ENCODE measurements at places on chromosomes 13 and 19. TPM values are rescaled to one million over a fixed set of nuclear protein-coding genes. Genes with fewer than 3 reads are reported as not detected.

The CD37 gene
- 1.1 TPM for total RNA-seq

DNA sequence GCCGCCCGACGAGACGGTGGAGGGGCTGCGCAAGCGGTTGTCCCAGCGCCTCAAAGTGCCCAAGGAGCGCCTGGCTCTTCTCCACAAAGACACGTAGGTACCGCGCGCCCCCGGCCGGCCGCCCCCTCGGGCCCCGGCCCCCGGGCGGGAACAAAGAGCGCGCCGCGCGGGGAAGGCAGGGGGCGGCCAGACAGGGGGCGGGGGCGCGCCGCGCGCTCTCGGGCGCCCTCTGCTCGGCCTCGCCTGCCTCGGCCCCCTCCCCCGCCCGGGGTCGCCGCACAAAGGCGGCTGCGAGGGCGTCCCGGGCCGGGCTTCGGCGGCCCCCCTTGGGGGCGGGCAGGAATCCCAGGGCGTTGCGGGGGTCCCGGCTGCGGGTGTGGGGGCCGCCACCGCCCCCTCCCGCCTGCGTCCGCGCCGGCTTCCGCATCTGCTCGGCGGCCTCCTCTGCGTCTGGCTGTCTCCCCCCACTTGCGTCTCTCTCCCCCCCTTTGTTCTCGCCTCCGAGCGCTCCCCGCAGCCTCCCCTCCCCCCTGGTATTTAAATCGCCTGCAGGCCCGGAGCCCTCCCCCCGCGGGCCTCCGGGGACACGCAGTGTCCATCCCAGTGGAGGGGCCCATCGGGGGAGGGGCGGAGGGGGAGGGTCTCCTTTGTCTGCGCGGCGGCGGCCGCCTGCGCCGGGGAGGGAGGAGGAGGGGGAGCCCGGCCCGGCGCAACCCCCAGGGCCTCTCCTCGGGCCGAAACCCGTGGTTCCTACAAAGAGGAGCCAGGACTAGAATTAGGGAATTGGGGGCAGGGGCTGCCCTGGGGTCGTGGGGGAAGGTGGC, 2.3 kb downstream of the MIDN start:
- peak overlapping the region; percentile 92 for H3K27ac ChIP-seq
- peaks cover 32% of the 10 kb centered on the region for H3K36me3 ChIP-seq
- peak; percentile 83 for DNase-seq
- H3K27me3 ChIP-seq: no peaks in the 10 kb centered on the region

GRCh38 chr13:90640976-90641375, 706.5 kb upstream of the MIR17HG start:
- no peaks in the 10 kb centered on the region for H3K36me3 ChIP-seq
- H3K27ac ChIP-seq: no peak overlapping the region
- no peaks in the 10 kb centered on the region for H3K27me3 ChIP-seq
- H3K4me1 ChIP-seq: no peaks in the 10 kb centered on the region
- no peak for DNase-seq

DNA sequence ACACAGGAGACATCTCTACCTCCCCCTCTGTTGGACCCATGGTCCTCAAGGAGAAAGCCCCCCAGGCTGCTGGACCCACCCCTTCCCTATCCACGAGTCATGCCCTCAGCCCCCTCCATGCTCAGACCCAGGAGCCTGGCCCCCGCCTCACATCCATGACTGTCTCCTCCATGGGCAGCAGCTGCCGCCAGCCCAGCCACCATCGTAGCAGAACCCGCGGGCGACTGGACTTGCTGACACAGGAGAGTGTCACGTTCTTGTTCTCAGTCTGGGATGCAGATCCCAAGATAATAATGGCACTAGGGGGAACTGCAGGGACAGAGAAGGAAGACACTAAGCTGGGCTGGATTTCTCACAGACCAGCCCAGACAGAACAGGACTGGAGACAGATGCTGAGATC, 3.8 kb downstream of the NPHS1 start:
- no peak for DNase-seq
- no peaks in the 10 kb centered on the region for H3K36me3 ChIP-seq
- H3K4me3 ChIP-seq: no peak overlapping the region
- peaks cover 3% of the 10 kb centered on the region for H3K4me1 ChIP-seq
- no peak overlapping the region for H3K27ac ChIP-seq

DNA sequence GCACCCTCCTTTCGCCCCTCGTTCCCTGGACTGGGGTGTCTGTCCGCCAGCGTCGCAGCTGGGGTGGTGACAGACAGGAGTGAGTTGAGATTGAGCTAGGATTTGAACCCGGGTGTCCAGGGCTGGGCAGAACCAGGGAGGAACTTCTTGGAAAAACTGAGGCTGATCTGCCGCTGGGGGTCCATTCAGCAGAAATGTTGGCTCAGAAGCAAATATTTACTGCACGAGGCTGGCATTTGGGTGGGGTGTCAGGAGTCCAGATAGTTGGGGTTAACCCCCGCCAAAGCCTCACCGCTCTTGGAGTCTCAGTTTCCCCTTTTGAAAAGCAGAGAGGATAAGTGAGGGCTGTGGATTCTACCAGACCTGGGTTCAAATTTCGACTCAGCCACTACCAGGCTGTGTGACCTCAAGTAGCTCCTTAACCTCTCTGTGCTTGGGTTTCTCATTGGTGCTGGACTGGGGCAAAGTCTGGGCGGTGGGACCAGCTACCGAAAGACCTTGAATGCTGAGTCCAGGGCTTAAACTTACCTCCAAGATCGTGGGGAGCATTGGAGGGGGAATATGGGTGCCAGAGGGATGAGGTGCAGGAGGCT, 20.9 kb downstream of the MAST3 start:
- no peaks in the 10 kb centered on the region for H3K27me3 ChIP-seq
- H3K27ac ChIP-seq: no peak overlapping the region
- H3K4me1 ChIP-seq: peaks cover 27% of the 10 kb centered on the region
- DNase-seq: no peak

DNA sequence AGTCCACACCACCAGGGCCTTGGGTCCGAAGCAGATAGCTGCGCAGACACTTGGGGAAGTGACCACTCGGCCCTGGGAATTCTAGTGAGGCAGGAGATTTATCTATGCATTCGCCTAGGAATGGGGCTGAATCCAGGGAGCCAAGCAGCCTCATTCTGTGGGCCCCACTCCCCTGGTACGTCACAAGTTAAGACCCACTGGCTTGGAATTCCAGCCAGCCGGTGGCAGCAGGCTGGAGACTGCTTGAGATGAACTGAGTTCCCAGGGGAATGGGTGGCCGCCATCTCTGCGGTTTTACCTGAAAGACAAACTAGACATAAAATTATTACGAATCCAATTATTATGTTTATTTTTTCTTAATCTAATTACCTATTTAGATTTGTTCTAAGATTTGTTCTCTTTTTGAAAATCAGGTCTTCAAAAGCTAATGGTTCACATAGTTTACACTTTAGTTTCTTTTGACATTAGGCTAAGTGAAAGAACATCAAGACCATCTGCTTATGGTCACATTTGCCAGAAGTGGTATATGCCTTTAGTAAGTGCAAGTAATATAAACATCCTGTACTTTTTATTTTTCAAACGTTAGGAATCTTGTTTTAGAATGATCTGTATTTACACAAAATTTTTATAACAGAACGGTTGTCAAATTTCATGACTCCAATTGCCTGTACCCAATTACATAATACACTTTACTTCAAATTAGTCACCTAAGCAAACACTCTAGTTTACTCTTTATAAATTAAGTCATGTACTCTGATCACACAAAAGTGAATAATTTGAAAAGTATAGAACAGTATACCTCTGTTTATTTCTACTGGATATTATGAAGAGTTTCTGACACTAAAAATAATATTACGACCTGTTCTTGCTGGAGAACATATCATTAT, 74.4 kb downstream of the SLITRK6 start:
- no peaks in the 10 kb centered on the region for H3K36me3 ChIP-seq
- H3K27me3 ChIP-seq: no peaks in the 10 kb centered on the region
- DNase-seq: no peak
- H3K27ac ChIP-seq: no peak overlapping the region

GRCh38 chr13:88022431-88023208, 351.4 kb downstream of the SLITRK5 start:
- no peak overlapping the region for H3K27ac ChIP-seq
- no peak for DNase-seq
- no peak overlapping the region for H3K4me3 ChIP-seq

- DNase-seq: peak; percentile 36
- H3K27ac ChIP-seq: no peak overlapping the region
- H3K4me3 ChIP-seq: no peak overlapping the region
- no peaks in the 10 kb centered on the region for H3K4me1 ChIP-seq
Observed at GRCh38 chr19:7718668-7719067, 13.2 kb downstream of the CLEC4G start.

- no peak overlapping the region for H3K27ac ChIP-seq
- DNase-seq: no peak
- no peak overlapping the region for H3K4me3 ChIP-seq
Observed at GRCh38 chr19:46254776-46255175, 25.2 kb downstream of the IGFL1 start.

- H3K27me3 ChIP-seq: no peaks in the 10 kb centered on the region
- no peak overlapping the region for H3K27ac ChIP-seq
Observed at GRCh38 chr19:4360641-4361151, 17.3 kb downstream of the MPND start.

GRCh38 chr13:52892925-52893324, 44.5 kb upstream of the PCDH8 start:
- H3K27me3 ChIP-seq: peaks cover 2% of the 10 kb centered on the region
- H3K36me3 ChIP-seq: no peaks in the 10 kb centered on the region
- DNase-seq: no peak
